Prostate gland (tissue), 2 donors: ENCODE measurements at places on chromosomes 11 and 22.
A peak's percentile ranks its signal among the peaks of the same experiment; 100 is the strongest.

GRCh38 chr11:35223991-35224390 is 85.0 kb downstream of the CD44 start:
- no peaks in the 10 kb centered on the region for H3K4me1 ChIP-seq
- H3K36me3 ChIP-seq = peaks cover 2% of the 10 kb centered on the region
- H3K4me3 ChIP-seq = no peak overlapping the region
- no peak for DNase-seq

GRCh38 chr11:110303414-110303826 is 7.0 kb upstream of the RDX start:
- no peak overlapping the region for H3K27ac ChIP-seq
- H3K4me1 ChIP-seq = no peaks in the 10 kb centered on the region
- H3K4me3 ChIP-seq = no peak overlapping the region
- DNase-seq = no peak

- H3K27me3 ChIP-seq = peaks cover 23% of the 10 kb centered on the region
- no peak overlapping the region for H3K4me3 ChIP-seq
- H3K36me3 ChIP-seq = no peaks in the 10 kb centered on the region
- peaks cover 3% of the 10 kb centered on the region for H3K4me1 ChIP-seq
Measured at GRCh38 chr11:72243173-72244059, 560 bp downstream of the PHOX2A start.

- no peak overlapping the region for H3K4me3 ChIP-seq
- no peaks in the 10 kb centered on the region for H3K27me3 ChIP-seq
- DNase-seq = no peak
- no peaks in the 10 kb centered on the region for H3K36me3 ChIP-seq
- H3K4me1 ChIP-seq = no peaks in the 10 kb centered on the region
Measured at GRCh38 chr11:103997082-103997481, 39.4 kb upstream of the DDI1 start.

DNA sequence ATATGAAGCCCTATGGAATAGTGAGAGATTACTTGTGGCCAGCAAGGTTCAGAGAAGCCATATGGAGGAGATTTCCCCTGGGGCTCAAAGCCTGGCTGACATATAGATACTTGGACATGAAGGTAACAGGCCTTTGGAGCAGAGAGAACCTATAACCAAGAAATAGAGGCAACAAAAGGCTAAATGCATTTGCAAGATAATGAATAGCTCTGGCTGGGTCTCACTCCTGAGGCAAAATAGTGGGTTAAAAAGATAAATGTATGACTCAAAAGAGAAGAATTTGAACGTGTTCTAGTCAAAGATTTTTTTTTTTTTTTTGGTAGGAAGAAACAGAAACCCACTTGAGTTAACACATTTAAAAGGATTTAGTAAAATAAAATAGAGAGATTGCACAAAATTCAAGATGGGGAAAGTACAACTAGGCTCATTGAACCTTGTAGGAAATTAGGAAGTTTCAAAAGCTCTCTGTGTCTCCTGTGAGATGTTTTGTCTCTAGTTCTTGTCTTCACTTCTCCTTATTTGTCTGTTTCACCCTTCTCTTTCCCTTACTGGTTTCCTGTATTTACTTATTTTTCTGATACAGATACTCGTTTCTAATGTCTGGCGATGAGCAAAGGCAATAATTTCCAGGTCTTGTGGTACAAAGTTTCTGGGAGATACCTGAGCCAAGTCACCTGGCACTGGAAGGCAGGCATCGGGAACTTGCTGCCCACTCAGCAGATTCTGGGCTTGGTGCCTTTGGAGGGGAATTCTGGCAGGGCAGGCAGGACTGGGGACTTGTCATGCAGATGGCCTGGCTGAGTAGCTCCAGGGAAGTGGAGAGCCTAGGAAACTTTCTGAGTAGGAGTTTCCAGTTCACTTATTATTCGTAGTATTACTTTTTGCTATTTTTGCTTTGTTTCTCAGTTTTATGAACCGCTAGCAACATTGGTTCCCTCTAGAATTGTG is 49.2 kb upstream of the SESN3 start:
- DNase-seq = peak; percentile 39
- no peaks in the 10 kb centered on the region for H3K27me3 ChIP-seq
- no peak overlapping the region for H3K27ac ChIP-seq
- no peak overlapping the region for H3K4me3 ChIP-seq
- H3K36me3 ChIP-seq = no peaks in the 10 kb centered on the region
- no peaks in the 10 kb centered on the region for H3K4me1 ChIP-seq

- H3K4me3 ChIP-seq = peak overlapping the region; percentile 88
- peak overlapping the region; percentile 98 for H3K27ac ChIP-seq
- no peaks in the 10 kb centered on the region for H3K36me3 ChIP-seq
- no peaks in the 10 kb centered on the region for H3K4me1 ChIP-seq
Measured at GRCh38 chr11:124801014-124801413, 808 bp upstream of the MSANTD2 start.

- H3K4me1 ChIP-seq = no peaks in the 10 kb centered on the region
- no peak overlapping the region for H3K27ac ChIP-seq
- H3K36me3 ChIP-seq = no peaks in the 10 kb centered on the region
- H3K4me3 ChIP-seq = no peak overlapping the region
- DNase-seq = no peak
Measured at GRCh38 chr11:106854429-106854828, 163.8 kb downstream of the GUCY1A2 start.

DNA sequence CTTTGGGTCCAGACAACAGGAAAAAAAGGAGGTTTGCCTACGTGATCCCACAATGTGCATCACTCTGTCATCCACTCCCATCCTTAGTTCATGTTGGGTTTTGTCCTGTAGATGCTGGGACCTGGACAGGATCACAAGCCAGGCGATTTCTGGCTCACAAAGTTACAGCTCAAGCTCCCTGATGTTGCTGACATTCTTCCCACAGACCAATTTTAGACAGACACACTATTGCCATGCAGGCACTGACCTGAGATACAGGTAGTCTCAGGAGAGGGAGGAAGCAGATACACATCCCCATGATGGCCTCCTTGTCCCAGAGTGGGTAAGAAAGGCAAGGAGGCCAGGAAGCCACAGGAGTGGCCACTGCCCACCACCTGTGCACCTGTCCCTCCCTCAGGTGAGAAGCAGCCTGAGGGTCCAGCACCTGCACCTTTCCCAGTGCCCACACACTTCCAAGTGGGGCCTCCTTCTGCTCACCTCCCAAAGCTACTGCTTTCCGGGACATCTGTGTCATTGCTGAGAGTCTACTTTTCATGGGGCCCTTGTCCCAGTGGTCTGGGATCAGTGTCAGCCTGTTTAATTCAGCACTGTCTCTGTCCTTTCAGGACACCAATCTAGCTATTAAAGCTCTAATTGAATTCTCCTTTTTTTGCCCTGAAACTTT is 52.0 kb upstream of the TOP3B start:
- no peaks in the 10 kb centered on the region for H3K27me3 ChIP-seq
- DNase-seq = no peak
- H3K4me1 ChIP-seq = no peaks in the 10 kb centered on the region
- no peaks in the 10 kb centered on the region for H3K36me3 ChIP-seq
- no peak overlapping the region for H3K4me3 ChIP-seq

- H3K4me3 ChIP-seq = no peak overlapping the region
- no peaks in the 10 kb centered on the region for H3K36me3 ChIP-seq
- no peaks in the 10 kb centered on the region for H3K4me1 ChIP-seq
- H3K27me3 ChIP-seq = no peaks in the 10 kb centered on the region
- no peak for DNase-seq
Measured at GRCh38 chr11:105177658-105178057, 38.1 kb upstream of the CARD18 start.

GRCh38 chr22:39388261-39389011 is 11.1 kb upstream of the TAB1 start:
- no peaks in the 10 kb centered on the region for H3K4me1 ChIP-seq
- no peaks in the 10 kb centered on the region for H3K27me3 ChIP-seq
- H3K4me3 ChIP-seq = peak overlapping the region; percentile 42
- H3K27ac ChIP-seq = no peak overlapping the region
- H3K36me3 ChIP-seq = no peaks in the 10 kb centered on the region
- peak; percentile 68 for DNase-seq

- no peak overlapping the region for H3K27ac ChIP-seq
- no peaks in the 10 kb centered on the region for H3K4me1 ChIP-seq
- H3K27me3 ChIP-seq = no peaks in the 10 kb centered on the region
- H3K36me3 ChIP-seq = no peaks in the 10 kb centered on the region
- DNase-seq = no peak
Measured at GRCh38 chr22:25366876-25367466, 147.5 kb downstream of the CRYBB2 start.

- no peak for DNase-seq
- H3K27me3 ChIP-seq = no peaks in the 10 kb centered on the region
- no peak overlapping the region for H3K4me3 ChIP-seq
- H3K36me3 ChIP-seq = no peaks in the 10 kb centered on the region
- H3K4me1 ChIP-seq = no peaks in the 10 kb centered on the region
Measured at GRCh38 chr11:111761036-111761435, 5.2 kb downstream of the PPP2R1B start.

- H3K4me1 ChIP-seq = no peaks in the 10 kb centered on the region
- H3K4me3 ChIP-seq = no peak overlapping the region
- DNase-seq = no peak
- H3K27ac ChIP-seq = no peak overlapping the region
- no peaks in the 10 kb centered on the region for H3K36me3 ChIP-seq
- no peaks in the 10 kb centered on the region for H3K27me3 ChIP-seq
Measured at GRCh38 chr22:28241656-28242290, 322.7 kb upstream of the PITPNB start.

DNA sequence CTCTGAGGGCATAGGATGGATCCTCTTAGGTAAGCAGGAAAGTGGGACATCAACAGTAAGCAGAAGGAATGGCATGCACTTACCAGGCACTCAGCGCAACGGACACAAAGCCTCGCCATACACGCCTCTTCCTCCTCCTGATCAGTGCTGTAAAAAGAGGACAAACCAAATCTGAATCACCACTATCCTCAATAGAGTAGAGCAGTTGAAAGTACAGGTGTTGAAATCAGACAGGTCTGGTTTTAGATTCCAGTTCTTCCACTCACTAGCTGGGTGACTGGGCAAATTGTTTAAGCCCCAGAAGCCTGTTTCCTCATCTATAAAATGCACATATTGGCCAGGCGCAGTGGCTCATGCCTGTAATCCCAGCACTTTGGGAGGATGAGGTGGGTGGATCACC is 8.6 kb upstream of the JAML start:
- H3K27me3 ChIP-seq = no peaks in the 10 kb centered on the region
- no peak for DNase-seq
- H3K4me3 ChIP-seq = no peak overlapping the region
- no peaks in the 10 kb centered on the region for H3K4me1 ChIP-seq
- no peaks in the 10 kb centered on the region for H3K36me3 ChIP-seq

DNA sequence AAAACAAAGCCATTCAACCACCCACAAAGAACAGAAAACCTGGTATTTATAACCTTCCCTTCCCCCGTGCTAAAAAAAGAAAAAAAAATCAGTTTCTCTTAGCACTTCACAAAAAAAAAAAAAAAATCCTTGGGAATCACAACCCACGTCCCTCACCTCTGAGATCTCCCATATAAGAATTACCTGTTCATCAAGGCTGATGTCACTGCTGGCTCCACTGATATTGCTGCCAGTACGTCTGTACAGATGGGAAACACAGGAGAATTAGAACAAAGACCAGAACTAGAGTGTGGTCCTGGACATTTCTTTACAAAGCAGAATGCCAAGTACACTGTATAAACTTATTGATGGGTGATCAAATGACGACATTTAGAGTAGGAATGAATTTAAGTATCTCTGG is 14.9 kb downstream of the OSBP start:
- H3K27me3 ChIP-seq = no peaks in the 10 kb centered on the region
- no peak overlapping the region for H3K27ac ChIP-seq
- H3K4me1 ChIP-seq = no peaks in the 10 kb centered on the region
- no peak for DNase-seq
- H3K4me3 ChIP-seq = no peak overlapping the region

GRCh38 chr22:43689356-43689755 is 122.7 kb downstream of the EFCAB6 start:
- no peaks in the 10 kb centered on the region for H3K4me1 ChIP-seq
- H3K27ac ChIP-seq = no peak overlapping the region
- no peak overlapping the region for H3K4me3 ChIP-seq

DNA sequence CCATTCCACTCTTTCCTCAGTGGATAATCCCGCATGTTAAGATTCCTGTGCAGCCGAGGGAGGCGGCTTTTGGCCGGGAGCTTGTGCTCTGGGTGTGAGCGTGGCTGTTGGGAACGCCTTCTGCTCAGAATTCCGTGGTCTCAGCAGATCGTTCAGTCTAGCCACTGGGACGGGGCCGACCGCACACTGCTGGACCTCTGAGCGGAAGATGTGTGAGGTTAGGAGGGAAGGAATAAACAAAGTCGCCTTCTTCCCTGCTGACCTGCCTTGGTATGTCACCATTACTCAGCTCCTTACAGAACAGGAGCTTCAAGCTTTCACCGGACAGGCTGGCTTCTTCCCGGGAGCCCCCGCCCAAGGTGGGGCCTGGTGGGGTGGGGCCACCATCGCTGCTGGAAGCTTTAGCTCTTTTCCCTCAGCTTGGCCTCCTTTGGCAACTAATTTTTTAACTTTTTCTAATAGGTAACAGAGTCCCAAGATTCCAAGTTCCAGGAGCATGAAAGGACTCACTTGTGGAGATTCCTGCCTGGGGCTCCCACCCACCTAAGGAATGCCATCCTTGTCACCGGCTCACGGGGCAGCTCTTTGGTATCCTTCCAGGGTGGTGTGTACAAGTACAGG is 22.5 kb upstream of the SEPTIN5 start:
- no peak overlapping the region for H3K4me3 ChIP-seq
- H3K4me1 ChIP-seq = no peaks in the 10 kb centered on the region
- H3K27ac ChIP-seq = no peak overlapping the region
- no peaks in the 10 kb centered on the region for H3K27me3 ChIP-seq
- DNase-seq = no peak

- H3K4me1 ChIP-seq = no peaks in the 10 kb centered on the region
- no peak for DNase-seq
- H3K36me3 ChIP-seq = no peaks in the 10 kb centered on the region
- H3K27me3 ChIP-seq = no peaks in the 10 kb centered on the region
- no peak overlapping the region for H3K27ac ChIP-seq
- no peak overlapping the region for H3K4me3 ChIP-seq
Measured at GRCh38 chr11:92473736-92474135, 249.1 kb downstream of the FAT3 start.

- H3K27ac ChIP-seq = no peak overlapping the region
- DNase-seq = no peak
- H3K4me1 ChIP-seq = no peaks in the 10 kb centered on the region
- H3K27me3 ChIP-seq = no peaks in the 10 kb centered on the region
- H3K36me3 ChIP-seq = no peaks in the 10 kb centered on the region
- H3K4me3 ChIP-seq = no peak overlapping the region
Measured at GRCh38 chr11:71962428-71963038, 33.7 kb downstream of the RNF121 start.

DNA sequence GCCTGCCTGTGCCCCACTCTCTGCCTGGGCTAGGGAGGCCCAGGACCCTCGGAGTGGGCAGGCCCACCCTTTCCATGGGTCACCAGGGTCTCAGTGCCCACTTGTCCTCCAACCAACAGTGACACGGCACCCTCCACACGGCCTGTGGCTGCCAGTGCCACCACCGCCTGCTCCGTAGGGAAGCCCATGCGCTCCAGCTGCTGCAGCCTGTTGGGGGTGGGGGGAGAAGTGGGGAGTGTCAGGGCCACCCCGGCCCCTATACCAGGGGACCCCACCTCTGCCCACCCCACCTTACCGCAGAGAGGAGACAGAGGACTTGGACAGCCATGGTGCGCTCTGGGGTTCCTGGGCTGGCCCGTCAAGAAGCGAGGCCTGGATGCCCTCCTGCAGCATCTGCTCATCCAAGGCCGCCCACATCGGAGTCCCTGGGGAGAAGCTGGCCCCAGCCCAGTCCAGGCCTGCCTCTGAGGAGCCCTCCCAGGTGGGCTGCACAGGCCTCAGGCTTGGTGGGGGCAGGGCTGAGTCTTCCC is 7.7 kb downstream of the RHBDD3 start:
- no peak overlapping the region for H3K27ac ChIP-seq
- no peaks in the 10 kb centered on the region for H3K27me3 ChIP-seq
- H3K4me1 ChIP-seq = no peaks in the 10 kb centered on the region
- H3K36me3 ChIP-seq = peaks cover 2% of the 10 kb centered on the region
- no peak overlapping the region for H3K4me3 ChIP-seq
- DNase-seq = no peak
